Stimulated activated CD4-positive, alpha-beta T cell treated with anti-CD3 and anti-CD28 coated beads, TNF-alpha, amount 100 ng/mL, for 1 hour (primary cell): ENCODE measurements at places on chromosomes 6 and 20.
A peak's percentile ranks its signal among the peaks of the same experiment; 100 is the strongest.

DNA sequence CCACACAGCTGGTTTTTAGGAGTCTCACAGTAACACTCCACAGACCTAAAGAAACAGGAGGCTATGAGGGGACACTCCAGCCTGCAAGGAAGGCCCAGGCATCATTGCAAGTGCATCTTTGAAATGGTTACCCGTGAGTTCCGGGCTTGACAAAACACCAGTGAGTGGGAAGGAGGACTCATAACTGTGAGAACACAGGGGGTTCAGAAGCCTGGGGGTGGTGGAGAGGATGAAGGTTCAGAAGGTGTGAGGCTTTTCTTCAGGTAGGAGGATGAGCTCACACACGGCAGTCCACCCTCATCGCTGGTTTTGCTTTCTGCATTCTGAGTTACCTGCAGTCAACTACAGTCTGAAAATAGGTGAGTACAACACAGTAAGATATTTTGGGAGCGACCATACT is 39.9 kb downstream of the MAP7 start:
- no peak for DNase-seq

GRCh38 chr6:13492357-13492756 is 5.0 kb upstream of the GFOD1 start:
- DNase-seq = no peak

- DNase-seq = peak; percentile 41
These were observed 20.7 kb downstream of the GTPBP2 start for GRCh38 chr6:43608310-43608763.

- DNase-seq = no peak
These were observed 124.3 kb upstream of the CNR1 start for GRCh38 chr6:88290411-88290810.

GRCh38 chr6:12254210-12254609 is 36.0 kb upstream of the EDN1 start:
- no peak for DNase-seq

- no peak for DNase-seq
These were observed 793.6 kb downstream of the TFAP2A start for GRCh38 chr6:9621276-9621675.

GRCh38 chr20:8227293-8227692 is 95.2 kb downstream of the PLCB1 start:
- DNase-seq = no peak

GRCh38 chr6:42404484-42404883 is 47.2 kb downstream of the TRERF1 start:
- DNase-seq = no peak

- no peak for DNase-seq
These were observed 5.5 kb downstream of the BMP7 start for GRCh38 chr20:57260934-57261333.

DNA sequence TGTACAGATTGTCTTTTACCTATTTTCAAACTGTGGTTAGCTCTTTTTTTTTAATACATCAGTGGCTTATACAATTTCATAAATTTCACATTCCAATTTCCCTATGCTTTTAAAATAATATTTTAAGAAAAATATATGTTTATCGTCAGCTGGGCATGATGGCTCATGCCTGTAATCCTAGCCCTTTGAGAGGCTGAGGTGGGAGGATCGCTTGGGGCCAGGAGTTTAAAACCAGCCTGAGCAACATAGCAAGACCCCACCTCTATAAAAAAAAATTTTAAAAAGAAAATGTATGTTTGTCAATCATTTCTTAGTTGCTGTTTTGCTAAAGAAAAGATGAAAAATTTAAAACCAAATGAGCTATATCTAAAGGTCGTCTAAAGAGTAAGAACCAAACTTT is 3.4 kb downstream of the GJA1 start:
- DNase-seq = no peak

DNA sequence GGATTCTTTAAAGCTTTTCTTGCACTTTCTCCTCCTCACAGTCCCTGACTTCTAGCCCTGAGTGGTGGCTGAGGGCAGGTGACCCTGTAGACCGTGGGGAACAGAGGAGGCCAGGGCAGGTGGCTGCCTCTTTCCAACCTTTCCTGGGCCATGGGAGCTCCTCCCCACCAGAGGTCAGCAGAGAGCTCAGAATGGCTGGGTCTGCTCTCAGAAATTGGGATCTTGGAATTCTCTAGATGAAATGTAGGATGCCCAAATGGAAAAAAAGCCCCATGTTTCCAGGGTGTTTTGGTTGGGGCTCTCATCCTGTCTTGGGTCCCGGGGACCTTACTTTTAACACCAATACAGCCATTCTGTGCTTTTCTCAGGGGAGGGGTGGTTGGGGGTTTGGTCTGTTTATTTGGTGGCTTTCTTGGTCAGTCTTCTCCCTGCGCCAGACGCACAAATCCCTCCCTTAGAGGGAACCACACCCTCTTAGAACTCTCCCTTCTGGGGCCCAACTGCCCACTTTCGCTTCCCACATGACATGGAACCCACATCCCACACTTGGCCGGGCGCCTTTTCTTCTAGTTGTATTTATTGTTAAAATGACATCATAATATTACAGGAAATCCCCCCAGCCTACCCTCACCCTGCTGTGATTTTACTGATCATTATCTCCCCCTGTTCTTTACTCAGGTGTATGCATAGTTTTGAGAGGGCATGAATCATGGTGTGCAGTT is 17.9 kb downstream of the GNAS start:
- DNase-seq = no peak

DNA sequence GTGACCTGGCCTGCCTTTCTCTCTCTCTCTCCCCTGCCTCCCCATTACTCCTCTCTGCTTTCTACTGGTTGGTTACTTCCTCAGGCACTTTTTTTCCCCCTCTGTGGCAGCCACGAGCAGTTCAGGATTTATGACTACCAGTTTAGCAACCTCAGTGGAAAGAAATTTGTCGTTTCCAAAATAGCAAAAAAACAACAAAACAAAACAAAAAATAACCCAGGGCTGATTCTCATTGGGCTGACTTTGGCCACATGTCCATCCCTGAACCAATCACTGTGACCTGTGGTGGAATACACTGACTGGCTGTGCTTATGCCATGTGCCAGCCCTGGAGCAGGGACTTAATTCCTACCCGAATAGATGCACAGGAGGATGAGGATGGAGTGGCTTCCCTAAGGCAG is 137.4 kb downstream of the TFAP2C start:
- no peak for DNase-seq

- DNase-seq = peak; percentile 18
These were observed 32.4 kb upstream of the FAM184A start for GRCh38 chr6:119110601-119111548.

DNA sequence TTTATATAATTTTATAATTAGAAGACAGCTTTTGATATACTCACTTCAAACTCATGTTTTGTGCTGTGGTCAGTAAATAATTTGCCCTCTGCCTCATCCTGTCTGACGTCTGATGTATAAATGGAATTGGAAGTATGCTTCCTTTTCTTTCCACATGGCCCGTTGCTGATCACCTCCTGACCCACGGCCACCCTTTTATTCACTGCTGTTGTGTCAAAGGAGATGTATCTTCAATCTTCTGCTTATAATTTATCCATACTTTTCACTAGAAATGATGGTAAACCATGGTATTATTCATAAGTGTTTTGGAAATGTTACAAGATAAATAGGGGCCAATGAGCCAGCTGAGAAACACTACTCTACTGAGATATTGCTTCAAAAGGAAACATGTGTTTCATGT is 841.8 kb downstream of the PHF3 start:
- DNase-seq = no peak

DNA sequence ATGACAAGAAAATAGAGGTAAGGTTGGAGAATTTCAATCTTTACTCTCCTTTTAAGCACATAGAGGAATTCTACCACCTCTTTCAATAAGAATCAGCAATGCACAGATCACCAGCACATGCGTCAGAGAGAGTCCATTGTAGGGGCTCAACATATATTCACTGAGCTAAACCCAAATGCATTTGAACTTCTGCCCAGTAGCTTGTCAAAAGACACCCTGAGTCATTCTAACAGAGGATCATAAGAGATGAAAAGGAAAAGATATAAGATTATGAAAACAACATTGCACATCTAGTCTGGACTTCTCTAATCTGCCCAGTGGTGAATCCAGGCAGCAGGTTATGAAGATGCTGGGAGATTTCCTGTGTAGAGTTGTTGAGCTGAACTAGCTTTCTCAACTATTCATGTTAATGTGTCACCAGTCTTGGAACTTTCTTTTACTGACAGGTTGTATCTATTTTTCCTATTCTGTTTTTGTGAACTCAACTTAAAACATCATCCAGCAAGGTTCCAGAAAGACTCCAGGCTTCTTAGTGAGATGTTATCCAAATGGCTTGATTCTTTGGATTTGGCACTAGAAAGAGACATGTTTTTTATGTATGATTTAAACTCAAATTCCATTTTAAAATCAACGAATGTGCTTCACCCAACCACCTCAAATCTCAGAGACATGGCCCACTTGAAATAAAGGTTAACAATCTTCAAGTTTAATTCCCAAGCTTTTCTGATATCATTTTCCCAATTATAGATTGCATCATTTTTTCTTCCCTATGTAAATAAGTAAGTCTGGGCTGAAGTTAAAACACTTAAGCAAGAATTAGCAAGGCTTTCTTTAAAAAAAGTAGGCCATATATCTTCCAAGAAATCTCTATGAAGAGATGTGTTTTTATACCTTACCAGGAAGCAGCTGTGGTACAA is 89.3 kb downstream of the TSHZ2 start:
- no peak for DNase-seq

- DNase-seq = no peak
These were observed 197.7 kb downstream of the FAXC start for GRCh38 chr6:99151634-99152346.

DNA sequence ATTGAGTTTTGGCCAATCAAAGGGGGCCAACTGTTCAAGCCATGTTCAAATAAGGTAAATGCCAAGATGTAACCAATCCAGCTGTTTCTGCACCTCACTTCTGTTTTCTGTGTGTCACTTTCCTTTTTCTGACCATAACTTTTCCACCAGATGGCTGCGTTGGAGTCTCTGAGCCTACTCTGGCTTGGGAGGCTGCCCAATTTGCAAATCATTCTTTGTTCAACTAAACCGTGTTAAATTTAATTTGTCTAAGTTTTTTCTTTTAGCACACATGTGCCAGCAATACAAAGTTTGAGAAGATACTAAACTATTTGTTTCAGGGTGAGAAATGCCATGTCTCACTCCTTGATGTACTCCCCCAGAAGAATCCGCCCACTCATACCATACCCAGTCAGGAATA is 52.1 kb downstream of the IYD start:
- no peak for DNase-seq

DNA sequence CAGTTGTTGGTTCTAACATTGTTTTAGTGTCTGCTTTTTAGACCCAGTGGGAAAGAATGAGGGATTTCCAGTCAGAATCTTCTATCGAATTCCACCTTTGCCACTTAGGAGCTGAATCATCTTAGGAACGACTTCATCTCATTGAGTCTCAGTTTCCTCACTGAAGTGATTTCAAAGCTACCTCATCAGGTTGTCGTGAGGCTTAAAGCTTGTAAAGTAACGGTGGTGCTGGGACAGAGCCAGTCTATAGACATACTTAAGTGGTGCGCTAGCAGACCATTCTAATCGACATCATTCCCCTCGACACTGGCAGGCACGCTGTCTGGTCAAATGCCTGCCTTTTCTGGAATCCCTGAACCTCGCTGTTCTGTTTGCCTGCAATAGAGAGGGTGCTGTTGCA is 55.5 kb downstream of the TMEM170B start:
- no peak for DNase-seq

DNA sequence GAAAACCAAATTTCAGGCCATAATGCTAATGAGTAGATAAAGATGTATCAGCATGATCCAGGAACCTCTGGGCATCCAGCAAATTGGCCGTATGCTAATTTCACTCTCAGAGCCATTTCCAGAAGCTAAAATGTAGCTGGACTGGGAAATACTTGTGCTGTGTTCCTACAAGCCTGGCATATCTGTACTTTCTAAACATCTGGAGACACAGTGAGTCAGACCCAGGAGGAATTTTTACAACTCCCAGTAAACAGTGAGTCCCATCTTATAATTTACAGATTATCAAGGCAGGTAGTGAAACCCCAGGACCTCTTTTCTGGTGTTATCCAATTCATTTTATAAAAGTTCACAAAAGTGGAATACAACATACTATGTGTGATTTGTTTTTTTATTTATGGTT is 683.0 kb upstream of the ADGRB3 start:
- DNase-seq = no peak

DNA sequence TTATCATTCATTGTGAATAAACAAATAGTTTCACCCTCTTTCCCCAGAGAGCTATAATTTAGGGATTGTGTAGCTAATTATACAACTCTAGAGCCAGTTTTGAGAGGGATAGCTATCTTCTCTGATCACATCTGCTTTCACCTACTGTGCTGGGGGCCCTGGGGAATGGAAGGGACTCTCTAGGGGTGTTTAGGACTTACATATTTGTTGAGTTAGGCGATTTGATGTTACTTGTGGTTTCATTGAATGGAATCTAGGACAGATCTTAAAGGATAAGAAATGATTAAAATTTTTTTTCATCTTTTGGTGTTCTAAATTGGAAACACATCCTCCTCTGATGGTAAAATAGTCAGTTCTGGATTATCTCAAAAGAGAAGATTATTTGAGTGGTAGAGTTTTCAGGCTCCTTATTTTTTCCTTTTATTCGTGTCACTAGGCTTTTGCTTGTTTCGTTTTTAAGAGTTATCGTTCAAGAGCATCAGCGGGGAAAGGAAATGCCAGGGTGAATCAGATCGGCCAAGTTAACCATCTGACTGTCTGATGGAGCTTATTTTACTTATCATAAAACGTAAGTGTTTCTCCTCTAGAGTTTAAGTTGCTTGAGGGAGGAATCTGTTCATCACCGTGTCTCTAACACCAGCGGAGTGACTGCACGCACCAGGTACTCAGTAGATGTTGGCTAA is 236.7 kb downstream of the FARS2 start:
- DNase-seq = no peak

DNA sequence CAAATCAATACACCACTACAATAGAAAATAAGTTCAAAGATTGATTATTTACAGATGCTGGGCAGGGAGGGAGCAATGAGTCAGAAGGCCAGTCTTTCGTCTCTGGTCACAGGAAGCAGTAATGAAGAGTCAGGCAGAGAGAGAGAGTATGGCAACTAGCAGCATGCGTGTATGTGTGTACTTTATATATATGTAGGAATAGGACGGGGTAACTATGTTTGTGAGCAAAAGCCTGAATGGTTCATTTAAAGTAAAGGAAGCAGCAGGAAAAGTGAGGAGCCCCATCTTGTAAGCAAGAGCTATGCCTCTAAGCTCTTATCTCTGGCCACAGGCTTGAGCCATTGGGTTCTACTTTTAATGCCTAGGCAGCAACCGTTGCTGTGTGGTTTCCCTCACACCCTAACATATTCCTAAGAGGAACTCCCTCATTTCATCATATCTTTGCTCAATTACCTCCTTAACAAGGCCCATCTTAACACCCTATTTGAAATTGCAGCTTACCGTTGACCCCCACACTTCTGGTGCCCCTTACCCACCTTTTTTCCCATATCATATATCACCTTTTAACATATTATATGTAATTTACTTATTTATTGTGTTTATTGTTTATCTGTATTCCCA is 66.6 kb downstream of the AFG1L start:
- DNase-seq = no peak

GRCh38 chr6:46940433-46941226 is 18.9 kb upstream of the ADGRF5 start:
- no peak for DNase-seq
